ENCODE measurements at places on chromosomes 11 and 22.

DNA sequence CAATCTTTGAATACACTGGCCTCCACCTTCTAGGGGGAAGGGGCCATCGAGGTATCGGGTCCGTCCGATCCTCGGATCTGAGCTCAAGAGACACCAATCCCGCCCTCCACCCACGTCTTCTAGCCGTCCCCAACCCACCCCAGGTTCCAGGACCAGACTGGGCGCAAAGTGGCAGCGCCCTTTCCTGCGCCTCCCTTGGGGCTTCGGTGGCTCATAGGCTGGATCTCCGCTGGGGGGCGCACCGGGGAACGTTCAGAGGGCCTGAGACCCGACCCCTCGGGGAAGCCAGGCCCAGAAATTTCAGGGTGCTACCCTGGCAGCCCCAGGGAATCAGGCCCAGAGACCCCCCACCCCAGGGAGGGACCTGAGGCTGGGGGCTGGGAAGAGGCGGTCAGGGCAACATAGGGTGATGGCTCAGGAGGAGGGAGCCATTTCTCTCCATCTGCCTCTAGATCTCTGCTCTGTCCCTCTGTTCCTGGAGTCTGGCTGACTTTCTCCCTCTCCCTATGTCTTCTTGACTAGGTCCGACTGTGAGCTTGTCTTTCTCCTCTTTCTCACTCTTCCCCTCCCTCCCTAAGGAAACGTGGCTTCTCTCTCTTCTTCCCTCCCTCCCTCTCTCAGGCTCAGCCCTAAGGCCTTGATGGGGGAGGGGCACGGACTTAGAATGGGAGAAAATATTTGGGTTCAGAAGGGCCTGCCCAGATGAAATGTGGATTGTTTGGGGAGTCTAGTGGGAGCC is 1.1 kb downstream of the CREB3L1 start:
- DNase-seq = peak; percentile 15

GRCh38 chr11:113314065-113314388 is 356 bp upstream of the TTC12 start:
- no peak for DNase-seq

GRCh38 chr22:19679522-19680101 is 34.7 kb upstream of the SEPTIN5 start:
- DNase-seq = peak; percentile 55

GRCh38 chr11:68145120-68145866 is 24.1 kb upstream of the CHKA start:
- no peak for DNase-seq

DNA sequence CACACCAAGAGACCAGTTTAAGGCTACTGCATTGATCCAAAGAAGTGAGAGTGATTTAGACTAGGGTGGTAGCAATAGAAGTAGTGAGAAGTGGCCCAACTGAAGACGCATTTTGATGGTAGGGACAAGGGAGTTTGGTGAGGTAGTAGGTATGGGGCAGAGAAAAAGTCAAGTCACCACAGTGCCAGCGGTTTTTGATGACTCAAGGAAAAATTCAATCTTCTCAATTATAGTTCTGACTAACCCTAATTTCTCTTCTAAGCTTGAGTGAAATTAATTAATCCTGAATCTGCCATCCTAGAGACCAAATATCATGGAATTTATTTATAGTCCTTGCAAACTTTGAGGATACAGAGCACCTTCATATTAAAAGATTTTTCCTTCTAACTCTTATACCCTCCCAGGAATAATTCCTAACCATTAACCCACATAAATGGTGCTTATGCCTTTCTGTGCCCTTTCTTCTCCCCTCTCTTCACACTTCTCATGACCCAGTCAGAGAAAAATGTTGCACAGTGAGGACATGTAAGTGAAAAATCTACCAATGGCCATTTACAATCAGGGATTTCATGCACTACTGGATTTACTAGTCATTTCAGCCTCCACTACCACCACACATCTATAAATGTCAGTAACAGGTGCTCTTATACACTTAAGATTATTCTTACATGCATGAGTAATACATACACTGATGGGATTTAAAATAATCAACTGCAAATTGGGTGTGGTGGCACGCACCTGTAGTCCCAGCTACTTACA is 45.9 kb upstream of the ARHGAP32 start:
- no peak for DNase-seq

GRCh38 chr11:14290422-14290821 is 68.6 kb downstream of the RRAS2 start:
- DNase-seq = no peak

- no peak for DNase-seq
These were observed 2.0 kb upstream of the JAML start for GRCh38 chr11:118226781-118227180.

- DNase-seq = no peak
These were observed 212.5 kb downstream of the TBC1D22A start for GRCh38 chr22:46974631-46975585.
